ENCODE measurements at places on chromosomes 11 and 22.

DNA sequence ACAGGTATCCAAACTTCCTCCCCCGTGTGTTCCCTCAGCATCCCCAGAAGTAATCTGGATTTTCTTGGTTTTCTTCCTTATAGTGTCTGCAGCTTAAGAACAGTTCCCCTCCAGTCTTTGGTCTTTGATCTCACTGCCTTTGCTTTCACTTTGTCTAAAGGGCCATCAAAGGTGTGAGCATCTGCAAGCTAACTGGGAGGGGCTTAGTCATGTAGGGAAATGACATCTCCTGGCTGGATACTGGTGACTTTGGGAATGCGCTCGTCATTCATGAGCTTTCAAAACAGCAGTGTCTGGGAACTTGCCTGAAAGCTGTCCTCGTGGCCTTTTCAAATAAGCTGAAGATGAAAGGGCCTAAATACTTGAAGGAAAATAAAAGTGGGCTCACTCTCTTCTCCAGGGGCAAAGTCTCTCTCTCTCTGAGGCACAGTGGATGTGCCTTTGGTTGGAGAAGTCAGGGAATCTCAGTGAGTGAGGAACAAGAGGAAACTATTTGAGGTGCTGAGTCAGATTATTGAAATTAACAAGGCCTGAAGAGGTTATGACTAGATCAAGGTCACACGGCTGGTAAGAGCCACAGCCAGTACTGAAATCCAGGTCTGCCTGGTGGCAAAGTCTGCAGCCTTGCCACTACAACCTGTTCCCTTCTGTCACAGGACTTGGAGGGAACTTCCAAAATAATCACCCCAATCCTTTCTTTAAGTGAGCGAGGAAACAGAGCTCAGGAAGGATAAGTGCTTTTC, 45.6 kb upstream of the TENM4 start:
- no peak for DNase-seq

DNA sequence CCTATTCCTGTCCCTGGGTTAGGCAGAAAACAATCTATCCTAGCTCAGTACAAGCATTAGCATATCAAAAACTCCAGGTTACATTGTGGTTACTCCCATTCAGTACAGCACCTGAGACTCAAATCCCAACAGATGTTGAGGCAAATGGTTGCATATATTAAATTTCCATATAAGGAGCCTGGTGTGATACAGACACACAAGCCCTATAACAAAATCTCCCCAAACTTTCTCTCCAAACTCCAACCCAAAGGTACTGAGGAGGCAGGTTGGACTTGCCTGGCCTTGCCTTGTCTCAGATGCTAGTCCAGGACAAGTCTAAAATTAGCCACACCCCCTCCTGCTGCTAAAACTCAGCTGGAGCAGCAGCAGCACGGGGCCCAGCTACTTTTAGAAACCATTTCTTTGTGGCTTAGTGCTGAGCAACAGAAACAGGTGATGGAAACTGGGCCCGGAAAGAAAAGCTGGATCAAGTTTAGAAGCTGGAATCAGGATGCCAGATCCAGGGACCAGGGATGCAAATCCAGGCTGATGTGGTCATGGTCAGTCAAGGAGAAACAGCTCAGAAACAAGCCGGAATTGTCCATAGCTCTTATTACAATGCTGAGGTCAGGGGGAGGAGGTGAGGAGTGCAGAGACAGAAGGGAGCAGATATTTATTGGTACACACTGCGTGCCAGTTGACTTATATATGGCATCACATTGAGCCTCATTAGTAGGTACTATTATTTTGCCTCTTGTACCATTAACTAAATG, 73.7 kb upstream of the AMOTL1 start:
- no peak for DNase-seq

- DNase-seq: no peak
Measured at GRCh38 chr22:28129319-28129962, 210.4 kb upstream of the PITPNB start.

- no peak for DNase-seq
Measured at GRCh38 chr11:121199516-121199915, 93.1 kb upstream of the SC5D start.

GRCh38 chr11:1445741-1446445, 40.7 kb downstream of the MOB2 start:
- DNase-seq: no peak

GRCh38 chr11:10405865-10406592, 49.0 kb upstream of the AMPD3 start:
- peak; percentile 27 for DNase-seq

DNA sequence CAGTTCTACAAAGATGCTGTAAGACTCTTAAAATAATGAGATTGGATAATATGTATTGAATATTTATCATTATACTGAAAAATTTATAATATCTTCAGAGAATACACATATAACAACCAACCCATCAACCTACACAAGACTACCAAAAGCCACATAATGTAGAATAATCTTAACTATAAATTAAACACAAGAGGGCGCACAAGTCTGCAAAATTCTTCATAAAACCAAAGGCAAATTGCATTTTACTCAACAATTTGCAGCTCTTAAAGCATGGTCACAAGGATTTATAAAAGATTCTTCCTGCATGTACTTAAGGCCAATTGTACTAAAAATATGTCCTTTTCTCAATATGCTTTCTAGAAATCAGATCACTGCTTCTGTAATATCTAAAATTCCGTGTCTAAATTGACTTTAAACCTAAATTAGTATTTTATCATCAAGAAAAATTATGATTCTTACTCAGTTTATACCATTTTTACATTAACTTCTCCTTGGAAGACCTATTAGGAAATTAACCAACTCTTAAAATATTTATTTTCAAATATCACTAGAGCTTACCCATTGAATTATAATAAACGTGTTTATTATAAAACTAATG, 79.0 kb downstream of the TTC28 start:
- no peak for DNase-seq

GRCh38 chr22:20573833-20574615, 66.6 kb downstream of the MED15 start:
- DNase-seq: no peak

DNA sequence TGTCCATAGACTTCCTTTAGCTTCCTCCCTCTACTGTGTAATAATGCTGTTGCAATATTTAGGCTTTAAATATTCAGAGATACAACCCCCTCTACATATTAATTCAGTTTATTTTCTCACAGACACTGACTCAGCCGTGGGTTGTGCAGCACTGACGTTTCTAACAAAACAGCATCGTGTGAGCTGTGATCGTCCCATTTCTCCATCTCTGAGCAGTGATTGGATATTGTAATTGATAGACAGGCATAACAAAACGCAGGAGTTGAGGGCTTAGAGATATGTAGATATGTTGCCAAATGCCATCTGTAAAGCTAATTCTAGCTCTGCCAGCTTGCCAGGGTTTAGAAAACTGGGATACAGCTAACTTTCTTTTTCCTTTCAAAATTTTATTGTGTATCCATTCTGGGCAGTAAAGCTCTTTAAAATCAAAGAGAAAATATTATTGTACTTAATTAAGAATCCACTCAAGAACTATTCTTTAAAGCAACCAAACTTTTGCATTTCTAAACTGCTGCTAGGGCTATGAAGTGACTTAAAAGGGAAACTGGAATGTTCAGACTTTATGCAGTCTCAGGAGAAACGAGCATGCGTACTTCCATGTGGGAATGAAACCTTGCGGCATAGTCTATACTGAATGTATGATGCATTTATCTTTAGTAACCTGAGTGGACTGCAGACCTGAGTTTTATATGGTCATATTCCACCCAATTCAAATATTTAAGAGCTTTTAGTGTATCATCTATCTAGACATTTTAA, 22.7 kb downstream of the BTBD10 start:
- no peak for DNase-seq

- DNase-seq: no peak
Measured at GRCh38 chr22:22730655-22731373, 86.4 kb downstream of the GGTLC2 start.

DNA sequence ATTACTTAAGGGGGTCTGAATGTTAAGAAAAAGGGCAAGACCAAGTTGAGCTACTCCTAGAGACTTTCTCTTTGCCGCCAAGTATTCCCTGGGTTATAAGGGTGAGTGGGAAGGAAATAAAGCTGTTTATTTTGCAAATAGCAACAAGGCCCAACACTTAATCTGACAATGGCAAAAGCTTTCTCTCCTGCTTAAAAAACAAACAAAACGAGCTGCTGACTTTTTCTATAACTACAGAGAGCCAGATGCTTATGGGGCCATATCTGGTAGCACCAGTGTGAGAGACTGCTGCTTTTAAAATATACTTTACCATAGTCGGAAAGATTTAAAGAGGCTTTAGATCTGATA, 2.3 kb upstream of the KDM2A start:
- DNase-seq: no peak

DNA sequence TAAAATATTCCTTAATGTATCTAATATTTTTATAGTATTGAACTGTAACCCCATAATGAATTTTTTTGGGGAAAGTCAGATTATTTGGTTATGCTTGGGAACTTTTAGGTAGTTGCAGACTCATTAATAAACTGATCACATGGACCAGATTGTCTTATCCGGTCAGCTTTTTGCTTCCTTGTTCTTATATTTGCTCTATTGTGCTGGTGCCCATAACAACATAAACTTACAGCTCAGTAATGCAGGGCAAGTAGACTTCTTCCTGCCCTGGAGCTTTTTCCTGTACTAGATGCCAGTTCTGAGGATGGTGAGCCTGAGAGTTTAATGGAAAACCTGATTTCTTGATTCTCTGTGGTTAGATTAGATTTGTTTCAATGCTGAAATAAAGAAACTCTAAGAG, 53.2 kb downstream of the MTMR3 start:
- no peak for DNase-seq
